ENCODE measurements at places on chromosomes 6 and 20. TPM values are rescaled to one million over a fixed set of nuclear protein-coding genes. Genes with fewer than 3 reads are reported as not detected.

EDN1 gene
- total RNA-seq = 6.4 TPM

TTPAL gene
- total RNA-seq = 7.2 TPM

SLC29A1 gene
- total RNA-seq = 194 TPM

WFDC12 gene
- not detected for total RNA-seq

LEMD2 gene
- 31.8 TPM for total RNA-seq

GABRR2 gene
- 0.36 TPM for total RNA-seq

Data from sigmoid colon (tissue), 7 donors.